GM12892 (cell line): ENCODE measurements at places on chromosomes 12 and 14.

GRCh38 chr12:114409852-114410600 lies 4.1 kb upstream of the TBX5 start:
- no peak for DNase-seq

DNA sequence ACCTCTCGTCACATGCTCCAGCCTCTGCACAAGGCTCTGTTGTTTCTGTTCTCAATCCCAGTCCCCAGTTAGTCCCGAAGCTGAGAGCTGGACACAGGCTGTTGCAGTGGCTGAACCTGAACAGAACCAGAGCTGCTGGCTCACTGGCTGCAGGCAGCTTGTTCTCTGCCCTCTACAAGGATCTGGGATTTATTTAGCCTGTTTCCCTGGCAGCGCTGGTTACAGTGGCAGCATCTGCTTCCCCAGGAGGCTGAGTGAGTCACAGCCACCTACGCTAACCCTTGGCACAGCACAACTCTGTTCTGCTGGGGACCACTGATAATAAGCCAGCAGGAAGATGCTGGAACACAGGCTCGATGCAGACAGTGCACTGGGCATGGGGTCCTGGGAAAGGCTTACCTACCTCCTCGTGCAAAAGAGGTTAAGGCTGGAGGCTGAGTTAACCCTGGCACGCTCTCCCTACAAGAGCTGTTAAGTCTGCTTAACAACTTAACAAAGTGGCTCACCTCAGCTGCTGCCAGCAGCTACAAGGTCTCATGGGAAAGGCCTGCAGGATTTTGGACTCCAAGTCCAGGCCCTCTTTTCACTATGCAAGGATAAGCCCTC lies 299.6 kb downstream of the PCNX1 start:
- DNase-seq: no peak

GRCh38 chr14:99564926-99565259 lies 39.1 kb downstream of the CCDC85C start:
- DNase-seq: no peak

DNA sequence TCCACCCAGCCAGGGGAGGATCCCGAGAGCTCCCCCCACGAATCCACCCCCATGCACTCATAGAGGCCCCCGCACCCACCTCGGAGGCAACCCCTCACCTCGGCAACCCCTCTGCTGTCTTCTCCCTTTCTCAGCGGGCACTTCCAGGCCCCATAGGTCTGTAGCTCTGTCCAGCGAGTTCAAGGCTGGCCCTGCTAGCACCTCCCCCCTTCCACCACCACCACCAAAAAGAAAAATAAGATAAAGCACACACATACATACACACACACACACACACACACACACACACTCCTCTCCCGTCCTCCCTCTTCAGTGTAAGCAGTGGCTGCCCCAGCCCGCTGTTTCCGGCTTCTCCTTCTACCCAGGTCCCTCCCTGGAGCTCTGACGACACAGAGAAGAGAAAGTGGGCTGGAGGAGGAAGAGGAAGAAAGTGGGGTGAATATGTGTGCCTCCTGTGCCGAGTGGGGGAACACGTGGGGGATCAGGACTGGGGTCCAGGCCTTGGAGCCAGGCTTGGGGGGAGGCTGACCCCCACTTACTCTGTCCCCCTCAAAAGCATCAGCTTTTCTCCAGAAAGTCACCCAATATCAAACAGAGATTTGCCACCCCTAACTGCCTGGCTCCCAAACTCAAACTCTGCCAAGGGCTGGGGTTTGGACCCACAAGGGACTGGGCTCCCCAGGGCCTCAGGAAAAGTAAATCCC lies at the start of gene STAT6:
STAT6 (minus strand) TSS at position 332 of the 704 bp plus-strand sequence. CDS start 3,084 bp downstream, outside the sequence.
- DNase-seq: peak; percentile 75

- DNase-seq: no peak
Observed at GRCh38 chr14:39434401-39434800, 2.2 kb upstream of the FBXO33 start.

GRCh38 chr12:46403719-46404070 lies 31.1 kb upstream of the SLC38A2 start:
- DNase-seq: no peak

- no peak for DNase-seq
Observed at GRCh38 chr14:69703047-69704039, 63.6 kb upstream of the SRSF5 start.

- DNase-seq: no peak
Observed at GRCh38 chr14:94897082-94897481, 127.2 kb upstream of the GSC start.

DNA sequence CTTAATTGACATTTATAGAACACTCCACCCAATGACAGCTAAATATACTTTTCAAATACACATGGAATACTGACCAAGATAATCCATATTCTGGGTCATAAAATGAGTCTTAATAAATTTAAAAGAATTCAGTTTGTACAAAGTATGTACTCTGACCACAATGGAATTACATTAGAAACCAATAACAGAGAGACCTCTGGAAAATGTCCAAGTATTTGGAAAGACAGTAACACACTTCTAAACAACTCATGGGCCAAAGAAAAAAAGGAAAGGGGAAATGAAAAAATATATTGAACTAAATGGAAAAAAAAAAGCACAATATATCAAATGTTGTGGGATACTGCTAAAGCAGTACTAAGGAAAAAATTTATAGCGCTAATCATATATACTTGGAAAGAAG lies 52.0 kb downstream of the CRACR2A start:
- no peak for DNase-seq

GRCh38 chr12:3319723-3320492 lies 171.1 kb upstream of the PRMT8 start:
- DNase-seq: no peak

DNA sequence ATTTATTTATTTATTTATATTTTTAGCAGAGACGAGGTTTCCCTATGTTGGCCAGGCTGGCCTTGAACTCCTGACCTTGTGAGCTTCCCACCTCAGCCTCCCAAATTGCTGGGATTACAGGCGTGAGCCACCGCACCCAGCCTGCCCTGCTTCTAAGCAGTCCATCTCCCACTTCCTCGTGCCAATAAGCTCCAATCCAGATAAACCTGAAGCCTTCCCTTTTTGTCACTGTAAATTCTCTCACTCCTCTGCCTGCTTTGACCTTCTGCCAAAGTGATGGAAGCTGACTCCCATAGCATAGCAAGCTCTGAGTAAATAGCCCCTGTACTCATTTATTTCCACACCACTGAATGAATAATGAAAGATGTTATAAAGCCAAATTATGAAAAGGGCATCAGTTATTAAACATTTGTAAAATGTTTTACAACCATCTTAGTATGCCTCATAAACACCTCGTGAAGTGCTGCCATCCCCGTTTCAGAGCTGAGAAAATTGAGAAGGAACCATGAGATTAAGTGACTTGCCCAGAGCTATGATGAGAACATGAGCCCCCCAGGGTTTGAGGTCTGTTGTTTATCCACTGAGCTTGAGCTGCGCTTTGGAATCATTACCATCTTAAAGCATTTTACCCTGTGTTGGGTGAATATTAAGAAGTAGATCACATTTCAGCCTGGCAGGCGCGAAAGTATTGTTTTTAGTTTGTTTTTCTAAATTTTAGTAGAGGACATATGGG lies 30.4 kb downstream of the MANSC1 start:
- no peak for DNase-seq

GRCh38 chr14:77120771-77121743 lies 20.5 kb downstream of the ZDHHC22 start:
- DNase-seq: peak; percentile 53

GRCh38 chr14:94663538-94663937 lies 51.3 kb downstream of the SERPINA3 start:
- DNase-seq: no peak

GRCh38 chr14:31200702-31200990 lies 6.9 kb downstream of the HECTD1 start:
- DNase-seq: no peak

GRCh38 chr12:104693493-104693892 lies 236.7 kb downstream of the CHST11 start:
- DNase-seq: no peak

DNA sequence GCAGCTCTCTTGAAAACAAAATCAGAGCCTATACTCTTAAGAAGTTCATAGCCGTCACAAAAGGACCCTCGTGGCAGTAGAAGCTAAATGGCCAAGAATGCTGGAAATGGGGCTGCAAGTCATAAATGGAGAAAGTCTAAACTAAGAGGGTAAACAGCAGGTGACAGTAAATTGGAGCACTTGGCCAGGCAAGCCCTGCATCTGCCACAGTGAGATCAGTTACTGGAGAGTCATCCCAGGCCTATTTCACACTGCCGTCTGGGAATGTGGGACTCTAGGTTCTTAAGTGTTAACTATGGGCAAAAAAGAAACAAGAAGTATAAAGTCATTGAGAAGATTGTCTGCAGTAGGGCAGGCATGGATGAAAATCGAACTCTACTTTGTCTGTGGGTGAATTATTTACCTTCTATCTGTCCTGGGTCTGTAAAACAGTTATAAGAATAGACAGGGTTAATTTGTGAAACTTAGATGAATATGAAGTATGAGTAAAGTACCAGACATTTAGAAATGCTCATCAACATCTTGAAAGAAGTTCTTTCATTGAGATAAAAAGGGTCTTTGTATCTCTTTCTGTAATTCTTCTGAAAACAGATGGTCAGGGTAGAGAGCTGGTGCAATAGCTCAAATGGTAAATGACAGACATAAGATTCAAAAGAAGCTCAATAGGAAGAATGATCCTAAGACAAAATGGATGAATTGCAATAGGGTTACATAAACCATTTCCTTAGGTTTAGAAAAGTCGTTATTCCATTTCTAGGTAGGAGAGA lies 792.5 kb downstream of the DIO2 start:
- no peak for DNase-seq

DNA sequence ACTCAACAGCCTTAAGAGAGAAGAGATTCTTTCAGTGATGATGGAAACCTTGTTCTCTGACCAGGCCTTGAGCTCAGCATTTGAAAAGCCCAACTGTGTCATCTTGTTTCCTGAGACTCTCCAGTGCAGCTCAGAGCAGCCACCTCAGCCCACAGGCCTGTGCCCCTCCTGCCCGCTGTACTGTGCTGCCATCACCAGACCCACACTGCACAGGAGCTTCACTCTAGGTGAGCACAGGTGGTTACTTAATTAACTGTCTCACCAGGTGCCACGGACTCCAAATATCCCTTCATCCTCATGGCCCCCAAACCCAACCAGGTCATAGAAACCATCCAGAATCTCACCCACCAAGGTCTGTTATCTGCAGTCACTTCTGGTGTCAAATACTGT lies 51.3 kb downstream of the JAG2 start:
- no peak for DNase-seq

DNA sequence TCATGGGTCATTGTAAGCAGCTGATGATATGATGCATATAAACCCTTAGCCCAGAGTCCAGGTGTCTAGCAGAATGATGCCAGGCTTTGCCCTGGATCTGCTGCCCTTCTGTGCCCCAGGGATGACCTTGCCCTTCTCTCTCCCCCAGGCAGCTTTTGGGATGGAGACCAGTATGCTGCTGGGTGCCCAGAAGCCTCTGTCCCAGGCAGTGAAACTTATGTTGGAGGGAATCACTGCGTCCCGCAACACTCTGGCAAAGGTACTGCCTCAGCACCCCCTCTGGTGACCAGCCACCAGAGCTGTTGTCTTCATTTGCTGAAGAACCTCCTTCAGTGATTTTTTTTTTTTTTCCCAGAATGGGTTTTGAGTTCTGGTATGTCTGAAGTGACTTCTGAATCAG lies 23.3 kb downstream of the CYP46A1 start:
- no peak for DNase-seq

DNA sequence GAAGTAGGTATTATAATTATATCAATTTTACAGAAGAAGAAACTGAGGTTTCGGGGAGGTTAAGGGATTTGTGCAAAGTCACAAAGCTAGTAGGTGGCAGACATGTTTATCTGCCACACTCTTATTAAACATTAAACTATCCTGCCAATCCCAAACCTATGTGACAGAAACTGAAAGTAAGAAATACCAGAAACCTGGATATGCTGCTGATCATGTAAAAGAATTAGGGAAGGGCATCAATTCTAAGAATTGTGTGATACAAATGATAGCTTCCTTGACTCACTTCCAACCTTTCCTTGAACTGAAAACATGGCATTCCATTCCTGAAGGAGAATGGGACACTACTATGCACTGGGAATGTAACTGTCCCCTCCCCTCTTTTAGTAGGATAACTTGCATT lies 16.9 kb downstream of the TAOK3 start:
- DNase-seq: no peak

DNA sequence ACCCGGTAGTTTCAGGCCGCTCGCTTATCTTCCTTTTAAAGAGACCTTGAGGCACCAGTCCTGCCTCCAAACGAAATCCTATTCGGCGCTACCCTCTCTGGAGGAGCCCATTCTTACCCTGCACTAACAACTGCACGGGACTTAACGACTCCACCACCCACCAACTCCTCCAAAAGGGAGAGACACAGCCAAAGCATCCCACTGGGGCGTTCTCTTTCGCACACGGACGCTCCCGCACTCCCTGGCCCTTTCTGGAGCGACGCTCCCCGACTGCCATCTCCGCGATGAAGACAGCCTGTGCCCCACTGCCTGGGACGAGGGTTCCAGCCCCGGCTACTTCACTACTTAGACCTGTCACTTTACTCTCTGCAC lies 650 bp downstream of the GALC start:
- DNase-seq: no peak

DNA sequence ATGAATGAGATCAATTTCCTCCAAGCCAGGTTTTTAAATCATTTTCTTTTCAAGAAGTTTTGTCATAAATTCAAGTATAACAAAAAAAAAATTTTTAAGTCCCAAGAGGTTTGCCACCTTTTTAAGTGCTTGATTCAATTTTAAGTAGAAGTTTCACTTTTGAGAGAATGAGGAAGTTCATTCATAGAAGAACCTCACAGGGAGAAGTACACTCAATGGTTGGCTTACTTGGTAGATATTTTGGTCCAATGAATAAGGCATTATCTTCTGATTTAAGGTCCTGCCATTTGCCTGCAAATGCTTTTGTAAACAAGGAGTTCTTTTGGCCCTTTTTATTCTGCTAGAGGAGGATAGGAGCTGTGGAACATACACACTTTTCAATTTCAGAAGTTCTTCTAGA lies 96.7 kb upstream of the NOVA1 start:
- no peak for DNase-seq

DNA sequence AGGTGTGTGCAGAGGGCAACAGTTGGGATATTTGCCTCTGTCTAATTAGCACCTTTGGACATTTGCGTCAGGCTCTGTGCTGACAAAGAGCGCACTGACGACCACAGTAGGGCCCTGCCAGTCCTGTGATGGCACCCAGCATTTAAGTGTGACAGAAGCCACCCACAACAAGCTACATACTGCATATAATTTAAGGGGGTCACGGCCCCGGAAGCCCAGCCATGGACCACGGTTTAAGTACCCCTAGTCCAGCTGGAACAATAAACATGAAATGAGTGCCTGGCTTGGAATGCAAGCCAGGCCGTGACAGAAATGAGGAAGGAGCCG lies 16.8 kb upstream of the DYNC1H1 start:
- DNase-seq: no peak

DNA sequence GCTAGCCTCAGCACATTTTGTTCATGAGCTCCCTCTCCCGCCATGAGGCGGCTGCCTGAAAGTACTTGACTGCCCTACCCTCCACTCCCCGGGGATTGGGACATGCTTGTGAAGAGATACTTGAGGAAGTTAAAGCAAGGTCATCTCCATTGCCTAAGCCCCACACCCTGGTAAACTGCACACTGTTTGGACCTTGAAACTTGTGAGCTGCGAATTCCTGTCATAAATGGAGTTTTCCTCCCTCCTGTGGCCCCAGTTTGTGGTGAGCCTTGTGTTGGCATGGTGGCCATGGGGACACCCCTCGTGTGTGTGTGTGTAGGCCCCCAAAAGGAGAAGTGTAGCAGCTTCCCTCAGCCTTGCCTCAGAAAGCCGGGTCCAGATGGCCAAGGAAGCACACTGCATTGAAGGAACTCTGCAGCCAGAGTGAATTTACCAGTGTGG lies 395.5 kb downstream of the ZFP36L1 start:
- no peak for DNase-seq

- DNase-seq: no peak
Observed at GRCh38 chr12:6858799-6859198, 6.8 kb downstream of the USP5 start.
